D721Med (cell line): ENCODE measurements at places on chromosomes 2 and 18.

GRCh38 chr2:53315149-53315548 is 452.5 kb upstream of the CHAC2 start:
- DNase-seq = no peak

DNA sequence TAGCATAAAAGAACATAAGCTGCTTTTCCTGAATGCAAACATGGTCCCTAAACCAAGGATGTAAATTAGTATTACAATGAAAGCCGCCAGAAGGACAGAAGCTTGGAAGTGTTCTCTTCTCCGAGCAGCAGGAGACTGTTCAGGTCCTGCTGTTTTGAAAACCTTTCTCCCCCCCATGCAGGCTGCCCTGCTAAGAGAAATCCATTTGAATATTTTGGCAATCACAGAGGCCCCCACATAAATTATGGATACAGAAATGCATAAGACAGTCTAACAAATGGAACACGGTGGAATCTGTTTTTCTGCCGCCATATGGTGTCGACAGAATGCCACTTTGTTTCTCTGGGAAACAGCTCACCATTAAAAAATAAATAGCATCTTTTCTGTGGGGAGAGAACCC is 600.4 kb upstream of the KLHL29 start:
- DNase-seq = no peak

- DNase-seq = no peak
These were observed 345.8 kb downstream of the SOCS6 start for GRCh38 chr18:70634576-70635147.

DNA sequence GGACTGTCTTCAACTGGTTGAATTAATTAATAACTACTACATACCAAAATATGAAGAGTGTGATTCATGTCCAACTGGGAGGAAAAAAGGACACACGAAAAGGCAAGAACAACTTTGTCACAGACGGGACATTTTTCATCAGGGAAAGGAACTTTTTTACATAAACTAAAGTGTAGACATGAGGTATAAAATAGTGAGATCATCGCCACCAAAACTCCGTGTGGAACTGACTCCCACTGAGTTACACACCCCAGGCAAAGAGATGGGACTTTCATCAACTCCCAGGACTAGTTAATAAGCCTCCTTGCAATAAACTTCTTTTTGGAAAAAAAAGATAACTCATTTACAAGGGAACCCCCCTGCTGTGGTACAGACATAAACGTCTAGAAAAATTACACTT is 12.9 kb upstream of the NMI start:
- DNase-seq = no peak

DNA sequence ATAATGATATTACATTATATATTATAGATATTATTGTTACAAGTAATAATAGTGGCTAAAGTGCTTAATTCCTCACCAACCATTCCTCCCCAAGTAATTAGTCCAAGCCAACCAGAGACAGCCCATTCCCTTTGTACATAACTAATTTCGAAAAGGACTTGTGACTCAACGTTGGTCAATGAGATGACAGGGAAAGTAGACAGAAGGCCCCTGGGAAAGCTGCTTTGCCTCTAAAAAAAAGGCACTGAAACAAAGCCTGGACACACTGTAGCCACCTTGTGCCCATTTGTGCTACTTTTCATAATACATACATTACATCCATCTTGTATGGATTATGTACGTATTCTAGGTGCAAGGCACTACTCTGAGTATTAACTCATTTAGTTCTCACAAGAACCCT is 28.8 kb downstream of the COLEC12 start:
- no peak for DNase-seq

GRCh38 chr2:184824597-184824996 is 226.3 kb downstream of the ZNF804A start:
- no peak for DNase-seq

- no peak for DNase-seq
These were observed 105.7 kb downstream of the TPO start for GRCh38 chr2:1518867-1519530.

DNA sequence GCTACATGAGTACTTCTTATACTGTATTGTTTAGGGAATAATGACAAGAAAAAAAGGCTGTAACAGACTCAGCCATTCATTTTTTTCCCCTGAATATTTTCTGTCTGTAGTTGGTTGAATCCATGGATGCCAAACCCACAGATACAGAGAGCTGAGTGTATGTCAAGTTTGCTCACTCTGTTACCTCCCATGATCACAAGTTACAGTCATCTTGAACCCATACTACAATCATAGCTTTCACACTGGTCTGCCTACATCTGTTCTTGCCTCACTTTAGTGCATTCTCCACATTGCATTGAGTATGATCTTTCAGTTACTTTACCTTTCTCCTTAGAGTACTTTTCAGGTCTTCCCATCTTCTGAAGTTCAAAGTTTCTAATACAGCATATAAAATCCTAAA is 94.0 kb downstream of the BIRC6 start:
- DNase-seq = no peak

- DNase-seq = no peak
These were observed 21.7 kb downstream of the COX7A2L start for GRCh38 chr2:42339191-42339912.

- no peak for DNase-seq
These were observed 55.8 kb downstream of the OXER1 start for GRCh38 chr2:42708179-42708578.

DNA sequence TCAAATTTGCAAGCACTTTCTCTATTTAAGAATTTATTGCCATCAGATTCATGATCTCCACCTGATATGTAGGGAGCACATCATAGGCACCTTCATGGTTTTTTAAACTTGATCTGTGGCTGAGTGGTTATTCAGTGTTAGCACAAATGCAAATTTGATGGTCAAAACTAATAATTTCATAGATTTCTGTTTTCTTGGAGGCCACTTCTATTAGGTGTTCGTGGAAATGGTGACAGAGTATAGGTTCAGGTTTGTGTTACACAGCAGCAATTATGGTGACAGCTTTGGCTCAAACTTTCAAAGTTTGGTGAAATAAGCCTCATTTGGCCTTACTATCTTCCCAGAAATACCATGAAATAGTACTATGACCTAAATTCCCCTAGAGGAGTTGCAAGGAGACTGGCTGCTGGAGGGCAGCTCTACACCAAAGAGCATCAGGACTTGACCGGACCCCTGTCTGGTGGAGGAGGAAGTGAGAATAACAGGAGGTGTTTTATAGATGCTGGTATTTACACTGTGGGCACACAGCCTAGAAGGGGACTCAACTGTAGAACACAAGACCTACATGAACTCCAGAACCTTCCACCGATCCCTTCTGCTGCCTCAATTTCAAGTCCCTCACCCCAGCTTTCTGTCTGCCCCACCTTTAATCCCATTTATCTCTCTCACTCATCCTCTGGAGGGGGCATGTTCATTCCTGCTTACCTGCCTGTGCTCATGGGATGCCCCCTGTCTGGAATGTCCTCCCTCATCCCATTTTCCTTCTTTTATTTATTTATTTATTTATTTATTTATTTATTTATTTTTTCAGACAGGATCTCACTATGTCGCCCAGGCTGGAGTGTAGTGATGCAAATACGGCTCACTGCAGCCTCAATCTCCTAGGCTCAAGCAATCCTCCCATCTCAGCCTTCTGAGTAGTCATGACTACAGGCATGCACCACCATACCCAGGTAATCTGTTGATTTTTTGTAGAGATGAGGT is 132.9 kb upstream of the SIX2 start:
- no peak for DNase-seq

DNA sequence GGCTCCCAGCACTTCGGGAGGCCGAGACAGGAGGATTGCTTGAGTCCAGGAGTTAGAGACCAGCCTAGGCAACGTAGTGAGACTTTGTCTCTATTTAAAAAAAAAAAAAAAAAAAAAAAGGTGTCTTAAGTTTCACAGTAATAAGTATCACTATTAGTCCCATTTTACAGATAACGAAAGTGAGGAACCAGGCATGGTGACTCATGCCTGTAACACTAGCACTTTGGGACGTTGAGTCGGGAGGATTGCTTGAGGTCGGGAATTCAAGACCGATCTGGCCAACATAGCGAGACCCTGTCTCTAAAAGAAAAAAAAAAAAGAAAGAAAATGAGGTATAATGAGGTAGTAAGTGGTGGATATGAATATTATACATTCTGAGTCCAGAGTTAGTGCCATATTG is 2.5 kb downstream of the KCNJ13 start:
- no peak for DNase-seq

DNA sequence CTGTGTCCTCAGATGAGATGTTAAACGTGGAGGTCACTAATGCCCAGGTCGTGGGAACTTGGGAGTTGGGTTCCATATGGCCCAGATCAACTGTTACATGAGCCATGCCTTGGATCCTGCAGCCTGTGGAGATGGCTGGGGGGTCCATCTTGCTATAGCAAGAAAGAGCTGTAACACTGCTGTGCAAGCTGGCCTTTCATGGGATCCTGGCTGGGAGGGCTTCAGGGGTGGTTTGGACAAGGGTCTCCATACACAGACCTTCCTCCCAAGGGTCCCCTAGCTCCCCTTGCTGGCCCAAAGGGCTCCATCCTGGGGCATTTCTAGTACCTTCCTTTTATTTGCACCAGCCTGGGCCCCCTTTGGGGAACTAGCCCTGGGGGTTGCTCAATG is 337.7 kb downstream of the DYSF start:
- no peak for DNase-seq

- no peak for DNase-seq
These were observed 19.7 kb downstream of the EIF5B start for GRCh38 chr2:99356853-99357252.

DNA sequence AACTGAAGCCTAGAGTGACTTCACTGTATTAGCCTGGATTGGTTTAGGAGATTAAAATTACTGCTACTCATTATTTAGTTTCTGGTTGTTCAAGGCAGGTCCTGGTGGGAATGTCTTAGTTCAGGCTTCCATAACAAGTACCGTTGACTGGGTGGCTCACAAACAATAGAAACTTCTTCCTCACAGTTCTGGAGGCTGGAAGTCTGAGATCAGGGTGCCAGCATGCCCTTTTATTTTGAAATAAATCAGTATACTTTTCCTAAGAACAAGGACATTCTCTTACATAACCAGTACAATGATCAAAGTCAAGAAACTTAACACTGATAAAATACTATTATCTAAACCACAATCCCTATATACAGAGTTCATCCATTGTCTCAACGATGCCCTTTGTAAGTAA is 4.0 kb upstream of the DAW1 start:
- DNase-seq = no peak

DNA sequence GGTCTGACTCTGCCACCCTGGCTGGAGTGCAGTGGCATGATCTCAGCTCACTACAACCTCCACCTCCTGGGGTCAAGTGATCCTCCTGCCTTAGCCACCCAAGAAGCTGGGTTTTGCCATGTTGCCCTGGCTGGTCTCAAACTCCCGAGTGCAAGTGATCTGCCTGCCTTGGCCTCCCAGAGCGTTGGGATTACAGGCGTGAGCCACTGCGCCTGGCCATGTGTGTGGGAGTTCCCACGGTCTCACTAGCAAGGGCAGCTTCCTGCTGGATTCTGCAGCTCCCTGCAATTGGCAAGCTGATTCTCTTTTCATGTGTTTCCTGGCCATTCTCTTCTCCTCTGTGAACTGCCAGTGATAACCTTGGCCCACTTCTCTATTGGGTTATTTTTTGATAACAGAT is 84.0 kb downstream of the USP40 start:
- no peak for DNase-seq

DNA sequence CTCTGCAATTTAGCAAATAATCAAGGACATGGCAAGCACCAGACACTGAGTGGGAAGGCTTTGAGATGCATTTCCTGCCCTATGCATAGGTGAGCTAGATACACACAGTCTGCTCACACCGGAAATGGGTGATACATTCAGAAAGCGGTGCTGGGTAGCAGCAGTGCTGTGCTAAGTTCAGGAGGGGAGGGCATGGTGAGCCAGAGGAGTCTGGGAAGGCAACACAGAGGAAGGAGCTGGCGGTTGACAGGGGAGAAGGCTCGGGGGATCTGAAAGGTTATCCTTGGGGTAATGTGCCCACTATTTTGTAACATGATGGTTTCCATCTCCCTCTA is 57.4 kb upstream of the EPAS1 start:
- DNase-seq = no peak

DNA sequence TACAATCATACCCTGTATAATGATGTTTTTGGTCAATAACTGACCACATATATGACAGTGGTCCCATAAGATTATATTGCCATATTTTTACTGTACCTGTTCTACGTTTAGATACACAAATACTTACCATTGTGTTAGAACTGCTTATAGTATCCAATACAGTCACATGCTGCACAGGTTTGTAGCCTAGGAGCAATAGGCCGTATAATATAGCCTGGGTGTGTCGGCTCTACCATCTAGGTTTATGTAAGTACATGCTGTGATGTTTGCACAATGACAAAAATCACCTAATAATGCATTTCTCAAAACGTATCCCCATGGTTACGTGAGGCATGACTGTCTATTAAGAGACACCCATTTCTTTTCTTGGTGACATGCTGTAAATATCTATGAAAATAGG is 55.0 kb upstream of the APCDD1 start:
- DNase-seq = no peak

GRCh38 chr2:50879457-50879856 is 152.5 kb downstream of the NRXN1 start:
- no peak for DNase-seq
